ENCODE measurements at places on chromosomes 5 and 9.

DNA sequence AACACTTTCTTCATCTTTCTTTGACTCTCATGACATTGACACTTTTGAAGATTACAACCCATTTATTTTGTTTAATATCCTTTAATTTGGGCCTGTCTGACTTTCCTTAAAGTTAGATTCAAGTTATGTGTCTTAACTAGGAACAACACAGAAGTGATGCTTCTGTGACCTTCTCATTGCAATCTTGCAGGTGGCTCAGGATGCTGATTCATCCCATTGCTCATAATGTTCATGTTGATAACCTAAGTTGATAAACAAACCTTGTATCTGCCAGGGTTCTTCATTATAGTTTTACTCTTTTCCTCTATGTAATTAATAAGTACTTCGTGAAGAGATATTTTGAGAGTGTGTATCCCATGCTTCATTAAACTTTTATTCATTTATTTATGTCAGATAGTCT, 107.2 kb upstream of the SHB start:
- no peak for DNase-seq

- DNase-seq: no peak
These were observed 2.1 kb downstream of the ECPAS start for GRCh38 chr9:111481885-111482636.

DNA sequence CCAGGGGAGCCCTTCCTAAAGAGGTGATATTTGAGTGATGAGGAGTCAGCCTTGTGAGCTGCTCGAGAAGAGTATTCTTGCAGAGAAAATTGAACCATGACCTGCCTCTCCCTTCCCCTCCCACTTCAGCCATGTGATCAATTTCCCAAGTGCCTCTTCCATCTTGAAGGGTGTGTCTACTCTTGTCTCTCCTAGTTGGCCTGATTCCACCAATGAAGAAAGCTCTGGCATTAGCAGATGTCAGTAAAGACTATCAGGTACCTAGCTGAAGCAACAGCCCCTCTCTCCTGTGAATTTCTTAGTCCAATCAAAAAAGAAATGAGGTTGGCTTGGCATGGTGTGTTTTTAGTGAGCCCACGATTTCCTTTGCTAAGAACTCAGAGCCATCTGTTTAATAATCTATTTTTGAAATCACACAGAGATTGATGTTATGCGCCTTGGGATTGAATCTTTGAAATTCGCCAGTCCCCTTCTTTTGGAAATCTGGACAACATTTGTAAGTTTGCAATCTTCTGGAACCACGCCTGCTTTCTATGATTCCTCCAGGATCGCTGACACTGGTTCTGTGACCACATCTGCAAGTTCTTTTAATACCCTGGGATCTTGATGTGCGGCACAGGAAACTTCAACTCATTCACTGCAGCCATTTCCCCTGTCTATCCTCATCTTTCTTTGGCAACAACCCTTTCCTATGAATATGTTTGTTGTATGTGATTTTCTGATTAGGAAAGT, 404.6 kb downstream of the DMRT2 start:
- DNase-seq: no peak

DNA sequence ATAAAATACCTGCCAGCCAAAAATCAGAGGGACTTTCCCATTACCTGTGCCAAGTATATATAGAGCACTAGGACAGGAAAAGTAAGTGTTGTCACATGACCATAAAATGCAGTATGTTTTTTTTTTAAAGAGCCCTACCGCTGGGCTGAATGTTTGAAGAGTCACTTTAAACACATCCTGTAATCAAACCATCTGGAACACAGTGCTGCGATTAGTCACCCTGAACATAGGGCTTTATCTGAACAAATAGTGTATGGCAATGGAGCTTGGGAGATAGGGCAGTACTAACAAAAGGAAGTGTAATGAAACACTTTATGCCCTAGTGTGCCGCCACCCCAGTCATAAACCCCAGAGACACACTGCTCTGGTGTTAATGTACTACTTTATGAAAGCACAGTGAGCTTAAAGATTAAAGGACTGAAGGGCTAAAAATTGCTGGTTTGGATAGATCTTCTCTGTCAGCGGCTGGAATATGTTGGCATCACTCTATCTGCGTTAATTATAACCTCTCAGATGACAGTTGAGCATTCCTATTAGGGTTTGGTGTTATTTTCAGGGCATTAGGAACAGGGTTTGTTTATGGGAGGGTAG, 90.4 kb downstream of the ZNF608 start:
- DNase-seq: no peak

DNA sequence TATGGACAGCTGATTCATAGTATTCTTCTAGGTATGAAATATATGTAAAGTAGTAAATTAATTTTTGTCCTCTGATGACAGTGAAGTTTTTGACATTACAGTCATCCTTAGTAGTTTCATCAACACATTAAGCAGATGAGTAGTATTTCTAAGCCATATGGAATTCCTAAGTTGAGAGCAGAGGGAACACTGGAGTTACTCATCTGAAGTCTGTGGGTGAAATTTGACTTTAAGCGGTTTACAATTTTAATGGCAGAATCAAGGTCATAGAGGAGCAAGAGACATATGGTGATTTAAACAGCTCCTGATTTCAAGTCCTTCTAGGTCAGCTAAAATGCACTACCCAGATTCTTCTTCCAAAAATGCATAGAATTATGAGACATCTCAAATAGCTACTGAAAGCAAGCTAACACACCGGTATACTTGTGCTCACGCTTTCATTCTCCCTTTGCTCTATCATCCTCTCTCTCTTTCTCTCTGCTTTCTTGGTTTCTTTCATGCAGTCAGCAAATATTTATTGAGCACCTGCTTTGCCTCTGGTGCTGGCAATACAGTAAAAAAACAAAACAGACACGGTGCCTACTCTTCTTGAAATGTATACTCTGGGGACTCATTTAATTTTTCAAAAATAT, 235.9 kb downstream of the FER start:
- DNase-seq: no peak

DNA sequence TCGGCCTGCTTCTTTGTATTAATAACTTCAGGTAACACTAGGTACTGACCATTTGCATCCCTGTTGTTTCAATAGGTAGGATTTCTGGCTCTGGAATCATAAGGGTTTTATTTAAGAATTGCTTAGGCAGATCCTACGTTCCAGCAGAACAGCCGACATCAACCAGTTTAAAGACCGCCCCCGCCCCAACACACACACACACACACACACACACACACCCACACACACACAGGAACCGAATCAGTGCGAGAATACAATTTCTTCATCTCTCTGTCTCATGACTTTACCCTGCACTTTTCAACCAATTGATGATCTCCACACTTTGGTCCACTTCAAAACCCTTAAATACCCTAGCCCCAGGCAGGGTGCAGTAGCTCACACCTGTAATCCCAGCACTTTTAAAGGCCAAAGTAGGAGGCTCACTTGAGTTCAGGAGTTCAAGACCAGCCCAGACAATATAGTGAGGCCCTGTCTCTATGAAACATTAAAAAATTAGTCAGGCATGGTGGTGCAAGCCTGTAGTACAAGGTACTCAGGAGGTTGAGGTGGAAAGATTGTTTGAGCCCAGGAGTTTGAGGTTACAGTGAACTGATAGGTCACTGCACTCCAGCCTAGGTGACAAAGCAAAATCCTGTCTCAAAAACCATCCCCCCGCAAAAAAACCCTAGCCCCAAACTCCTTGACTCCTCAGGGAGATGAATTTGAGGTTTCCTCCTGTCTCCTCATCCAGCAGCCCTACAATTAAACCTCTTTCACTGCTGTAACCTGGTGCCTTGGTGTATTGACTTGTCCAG, 2.7 kb upstream of the MTMR12 start:
- no peak for DNase-seq

DNA sequence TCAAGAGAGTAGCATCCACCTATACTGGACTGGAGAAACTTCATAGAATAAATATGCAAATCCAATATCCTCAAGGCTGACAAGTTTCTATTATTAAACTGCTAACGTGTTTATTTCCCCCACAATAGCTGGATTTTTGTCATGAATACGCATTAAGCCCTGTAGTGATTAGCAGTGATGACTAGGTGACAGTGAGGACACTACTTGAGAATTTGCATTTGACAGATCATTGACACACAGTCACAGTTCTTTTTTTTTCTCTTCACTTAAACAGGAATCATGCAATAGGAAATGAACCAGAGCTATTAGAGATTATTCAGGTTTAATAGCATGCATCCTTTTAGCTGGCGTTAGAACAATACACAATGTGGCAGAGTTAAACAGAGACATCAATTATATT, 35.3 kb downstream of the MPDZ start:
- DNase-seq: no peak
